ENCODE measurements at places on chromosomes 11 and 22.

DNA sequence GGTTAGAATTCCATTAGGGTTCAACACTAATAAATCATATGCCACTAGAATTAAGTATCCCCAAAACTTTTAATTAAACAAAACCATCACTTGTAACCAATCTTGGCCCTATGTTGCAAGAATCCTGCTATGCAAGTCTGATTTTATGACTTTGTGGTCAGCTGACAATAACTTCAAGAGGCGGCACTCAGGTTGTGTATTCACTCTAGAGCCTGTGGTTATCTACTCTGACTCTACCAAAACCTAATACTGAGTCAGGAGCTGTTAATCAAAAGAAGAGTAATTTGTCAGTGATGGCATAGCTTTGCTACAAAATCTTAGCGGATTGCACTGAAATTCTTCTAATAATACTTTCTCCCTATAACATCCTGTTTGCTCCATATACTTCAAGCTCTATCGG is 253.7 kb downstream of the AASDHPPT start:
- no peak for DNase-seq

DNA sequence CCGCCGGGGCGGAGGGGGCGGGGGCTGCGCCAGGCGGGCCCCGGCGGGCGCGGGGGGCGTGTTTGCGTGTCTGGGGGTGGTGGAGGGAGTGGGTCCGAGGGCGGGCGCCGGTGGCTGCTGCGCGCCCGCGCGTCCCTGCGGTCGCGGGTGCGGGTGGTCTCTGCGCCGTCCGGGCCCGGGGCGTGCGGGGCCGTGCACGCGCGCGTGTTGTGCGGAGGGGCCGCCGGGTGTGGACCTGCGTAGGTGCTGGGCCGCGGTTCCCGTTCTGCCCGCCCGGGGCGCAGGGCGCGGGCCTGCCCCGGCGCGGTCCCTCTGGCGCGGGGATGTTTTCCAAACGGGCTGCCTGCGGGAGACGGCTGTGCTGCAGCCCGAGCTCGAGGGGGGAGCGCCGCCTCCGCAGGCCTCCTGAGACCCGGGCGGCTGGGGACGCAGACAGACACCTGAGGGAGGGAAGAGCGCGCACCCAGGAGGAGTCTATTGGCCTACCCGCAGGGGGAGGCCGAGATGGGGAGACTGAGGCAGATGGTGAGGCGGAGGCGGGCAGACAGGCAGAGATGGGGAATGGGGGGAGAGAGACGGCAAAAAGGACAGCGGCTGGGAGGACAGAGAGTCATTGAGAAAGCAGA is 442 bp downstream of the PELI3 start:
- no peak for DNase-seq

GRCh38 chr22:25404928-25405816 is 159.3 kb upstream of the GRK3 start:
- no peak for DNase-seq

DNA sequence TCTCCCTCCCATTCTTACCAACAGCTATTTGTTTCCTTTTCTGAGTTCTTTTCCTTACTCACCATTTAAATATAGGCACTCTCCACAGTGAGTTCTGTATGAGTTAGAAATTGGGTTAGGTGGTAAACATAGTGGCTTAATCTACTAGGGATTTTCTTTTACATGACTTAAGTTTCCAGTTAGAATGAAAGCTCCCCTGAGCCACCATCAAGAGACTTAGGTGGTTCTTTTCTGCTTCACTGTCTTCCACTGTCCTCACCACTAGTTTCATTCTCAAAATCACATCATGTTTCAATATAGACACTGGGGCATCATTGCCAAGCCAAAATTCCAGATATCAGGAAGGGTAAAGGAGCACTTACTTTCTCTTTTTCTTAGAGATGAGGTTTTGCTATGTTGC is 9.0 kb upstream of the REXO2 start:
- DNase-seq, result no peak

DNA sequence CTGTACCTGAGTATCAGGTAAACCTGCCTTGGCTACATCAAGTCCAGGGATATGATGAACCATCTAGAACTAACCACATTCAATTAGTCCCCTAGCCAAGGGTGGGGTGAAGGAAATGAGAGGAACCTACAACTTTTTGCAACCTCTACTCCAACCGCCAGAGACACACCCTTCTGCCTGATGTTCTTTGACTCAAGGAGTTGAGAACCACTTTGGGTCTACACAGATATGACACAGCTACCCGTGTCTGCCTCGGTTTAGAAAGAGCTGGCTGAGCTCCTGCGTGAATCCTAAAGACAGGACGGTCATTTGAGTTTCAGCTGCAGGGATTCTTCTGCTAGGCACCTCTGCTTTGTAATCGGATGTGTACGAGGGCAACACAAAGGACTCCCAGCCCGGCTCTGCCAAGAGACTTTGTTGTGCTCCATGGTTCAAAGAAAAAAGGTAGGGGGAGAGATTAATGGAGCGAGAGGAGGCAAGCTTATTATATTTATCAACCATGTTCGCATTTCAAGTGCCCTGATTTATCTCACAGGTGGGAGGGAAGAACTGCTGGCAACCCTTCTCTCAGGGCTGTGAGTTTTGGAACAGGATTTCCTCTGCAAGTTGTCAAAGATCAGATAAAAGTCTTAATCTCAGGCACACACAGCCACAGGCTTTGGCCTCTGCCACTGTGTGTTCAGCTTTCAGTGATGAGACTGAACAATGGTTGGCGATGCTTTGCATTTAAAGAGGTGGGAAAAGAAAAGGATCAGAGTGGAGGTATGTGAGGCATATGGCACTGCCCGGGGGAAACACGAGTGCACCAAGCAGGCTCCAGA is 35.1 kb downstream of the FLI1 start:
- DNase-seq, result no peak

GRCh38 chr11:118856314-118856713 is 27.4 kb upstream of the CXCR5 start:
- no peak for DNase-seq

GRCh38 chr22:17827466-17827865 is 53.2 kb upstream of the BID start:
- DNase-seq, result no peak

GRCh38 chr11:66882561-66883015 is 25.7 kb downstream of the LRFN4 start:
- DNase-seq, result no peak

DNA sequence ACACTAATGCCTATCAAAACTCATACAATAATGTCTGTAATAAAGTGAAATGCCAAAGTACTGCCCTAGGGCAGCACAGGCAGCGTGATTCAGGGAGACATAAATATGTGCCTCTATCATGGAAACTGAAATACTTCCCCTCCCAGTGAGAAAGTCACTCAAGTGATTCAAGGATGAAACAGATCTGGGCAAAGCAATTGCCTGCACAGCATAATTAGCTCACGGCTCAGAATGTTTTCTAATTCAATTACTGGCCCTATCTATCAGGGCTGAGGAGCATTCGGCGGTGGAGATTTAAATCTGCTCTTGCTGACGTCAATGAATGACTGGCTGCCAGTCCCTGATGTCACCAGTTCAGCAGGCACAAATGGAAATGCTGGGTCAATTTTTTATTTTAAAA is 27.7 kb upstream of the PPP2R1B start:
- DNase-seq, result no peak

GRCh38 chr22:41557401-41558240 is 3.2 kb upstream of the CSDC2 start:
- DNase-seq, result no peak

DNA sequence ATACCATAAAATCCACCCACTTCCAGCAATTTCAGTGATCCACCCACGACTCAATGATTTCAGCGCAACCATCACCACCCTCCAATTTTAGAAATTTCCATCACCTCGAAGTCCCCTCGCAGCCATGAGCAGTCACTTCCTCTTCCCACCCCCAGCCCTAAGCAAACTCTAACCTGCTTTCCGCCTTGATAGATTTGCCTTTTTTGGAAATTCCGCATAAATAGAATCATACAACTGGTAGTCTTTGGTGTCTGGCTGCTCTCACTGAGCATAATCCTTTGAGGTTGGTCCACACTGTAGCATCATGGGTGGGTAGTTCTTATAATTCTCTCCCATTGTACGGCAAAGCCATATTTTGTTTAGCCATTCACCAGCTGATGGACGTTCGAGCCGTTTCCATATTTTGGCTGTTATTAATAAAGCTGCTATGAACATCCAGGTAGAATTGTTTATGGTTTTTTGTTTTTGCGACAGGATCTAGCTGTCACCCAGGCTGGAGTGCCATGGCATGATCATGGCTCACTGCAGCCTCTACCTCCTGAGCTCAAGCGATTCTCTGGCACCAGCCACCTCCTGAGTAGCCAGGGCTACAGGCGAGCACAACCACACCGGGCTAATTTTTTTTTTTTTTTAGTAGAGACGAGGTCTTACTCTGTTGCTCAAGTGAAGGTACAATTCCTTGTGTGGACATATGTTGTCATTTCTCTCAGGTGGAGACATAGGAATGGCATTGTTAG is 16.0 kb downstream of the PIM3 start:
- DNase-seq, result no peak

- no peak for DNase-seq
These were observed 3.3 kb upstream of the RAG1 start for GRCh38 chr11:36564376-36565030.

GRCh38 chr22:43514476-43515157 is 102.8 kb downstream of the MPPED1 start:
- DNase-seq, result no peak

GRCh38 chr11:74220376-74220775 is 49.3 kb downstream of the PPME1 start:
- DNase-seq, result no peak

DNA sequence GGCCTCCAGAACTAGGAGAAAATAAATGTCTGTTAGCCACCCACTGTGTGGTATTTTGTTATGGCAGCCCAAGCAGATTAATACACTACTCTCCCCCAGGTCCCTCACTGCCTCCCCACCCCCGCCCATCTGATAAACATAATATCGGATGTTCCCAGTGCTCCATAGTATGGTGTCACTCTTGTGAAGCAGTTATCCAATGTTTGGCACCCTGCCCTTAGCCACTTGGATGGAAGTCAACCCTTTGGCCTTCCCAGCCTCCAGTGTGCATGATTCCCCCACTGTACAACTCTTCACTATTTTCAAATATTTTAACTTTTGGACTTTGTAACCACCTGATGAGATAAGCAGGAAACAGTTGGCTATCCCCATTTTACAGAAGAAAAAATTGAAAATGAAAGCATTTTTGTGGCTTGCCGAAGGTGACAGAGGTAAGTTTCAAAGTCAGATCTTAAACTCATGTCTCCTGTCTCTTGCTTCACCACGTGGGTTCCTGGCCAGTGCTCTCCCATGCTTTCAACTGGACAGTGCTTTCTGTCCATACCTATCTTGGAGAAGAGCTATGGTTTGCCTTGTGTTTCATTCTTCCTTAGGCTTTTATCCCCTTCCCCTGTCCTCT is 53.2 kb downstream of the ALX4 start:
- DNase-seq, result no peak

DNA sequence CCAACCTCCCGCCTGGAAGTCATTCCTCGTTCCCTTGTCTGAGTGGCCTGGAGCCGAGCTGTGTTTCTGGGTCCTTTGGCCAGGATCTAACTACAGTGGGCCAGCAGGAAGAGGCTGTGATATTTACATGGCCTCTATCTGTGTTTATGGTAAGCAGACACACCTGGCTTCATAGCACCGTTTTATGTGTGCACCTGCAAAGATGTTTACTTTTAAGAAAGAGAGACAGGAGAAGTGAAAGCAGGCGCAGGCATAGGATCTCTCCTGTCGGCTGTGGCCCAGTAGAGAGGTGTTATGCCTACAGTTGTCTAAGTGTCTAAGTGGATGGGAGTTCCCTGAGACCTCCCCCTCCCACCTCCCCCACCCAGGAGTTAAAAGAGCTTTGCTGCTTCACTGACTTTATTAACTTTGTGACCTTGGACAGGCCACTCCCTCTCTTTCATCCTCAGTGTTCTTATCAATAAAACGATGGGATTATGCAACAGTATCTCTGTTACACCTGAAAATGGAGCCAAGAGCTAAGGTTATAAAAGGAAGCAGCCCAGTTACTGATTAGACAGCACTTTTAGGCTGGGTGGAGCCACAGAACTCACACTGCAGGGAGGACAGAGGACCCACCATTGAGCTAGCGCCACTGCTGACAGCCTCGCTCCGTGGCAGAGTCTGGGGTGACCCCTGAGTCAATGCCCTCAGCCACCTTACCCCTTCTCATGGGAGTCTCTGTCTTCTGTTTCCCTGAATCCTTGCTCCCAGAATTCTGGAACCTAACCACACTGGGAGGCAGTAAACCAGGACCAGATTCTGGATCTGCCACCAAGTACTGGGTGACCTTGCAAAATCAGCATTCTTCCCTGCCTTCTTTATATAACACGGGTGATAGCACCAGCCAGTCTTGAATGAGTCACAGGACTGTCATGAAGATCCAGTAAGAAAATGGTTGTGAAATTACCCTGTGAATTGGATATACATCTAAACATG is 22.0 kb downstream of the ST14 start:
- no peak for DNase-seq

GRCh38 chr11:94732617-94733281 is 35.4 kb upstream of the AMOTL1 start:
- DNase-seq, result no peak

DNA sequence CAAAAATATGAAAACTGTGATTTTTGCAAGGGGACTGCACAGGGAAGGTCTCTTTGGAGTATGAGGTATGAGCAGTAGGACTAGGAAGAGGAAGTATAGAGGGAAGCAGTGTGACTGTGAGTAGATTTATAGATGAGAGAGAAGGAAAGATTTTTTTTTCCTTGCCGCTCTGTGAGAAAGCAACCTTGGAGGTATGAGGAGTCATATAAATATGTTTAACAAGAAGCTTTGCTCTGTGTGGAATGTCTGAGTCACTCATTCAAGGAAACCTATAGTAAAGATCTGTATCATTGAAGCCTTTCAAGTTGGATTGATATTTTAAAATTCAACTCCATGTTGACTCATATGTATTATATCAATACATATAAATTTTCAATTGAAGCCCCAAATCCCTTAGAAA is 26.2 kb downstream of the DNHD1 start:
- peak; percentile 53 for DNase-seq

DNA sequence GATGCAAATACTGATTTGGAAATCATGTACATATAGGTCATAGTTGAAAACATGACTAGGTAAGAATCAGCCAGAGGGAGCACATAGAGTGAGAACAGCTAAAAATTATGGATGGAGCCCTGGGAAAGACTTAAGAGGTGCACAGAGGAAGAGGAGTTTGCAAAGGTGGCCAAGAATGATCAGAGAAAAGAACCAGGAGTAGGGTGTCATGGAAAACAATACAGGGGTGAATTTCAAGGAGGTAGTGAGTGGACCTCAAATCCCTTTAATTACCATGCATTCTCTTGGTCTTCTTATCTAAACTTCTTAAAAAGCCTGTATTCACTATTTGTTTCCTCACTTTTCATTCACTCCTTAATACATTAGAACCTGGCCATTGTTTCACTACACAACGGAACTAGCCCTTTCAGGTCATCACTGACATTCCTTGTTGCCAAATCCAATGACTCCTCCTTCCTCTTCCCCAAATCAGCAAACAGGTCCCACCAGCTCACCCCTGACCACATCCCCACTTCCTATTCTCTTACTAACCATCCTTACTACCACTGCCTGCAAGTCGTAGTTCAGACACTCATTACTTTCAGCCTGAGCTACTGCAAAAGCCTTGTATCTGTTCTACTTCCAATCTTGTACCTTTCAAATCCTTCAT is 22.6 kb downstream of the BUD13 start:
- DNase-seq, result no peak

Measured in HS-27A (cell line).